ENCODE measurements at places on chromosomes 7 and 10.

- DNase-seq = no peak
Measured at GRCh38 chr10:34985823-34986222, 104.3 kb downstream of the CUL2 start.

- DNase-seq = no peak
Measured at GRCh38 chr10:58696736-58697135, 184.1 kb downstream of the BICC1 start.

GRCh38 chr7:91181949-91182348 lies 82.3 kb upstream of the FZD1 start:
- DNase-seq = no peak

DNA sequence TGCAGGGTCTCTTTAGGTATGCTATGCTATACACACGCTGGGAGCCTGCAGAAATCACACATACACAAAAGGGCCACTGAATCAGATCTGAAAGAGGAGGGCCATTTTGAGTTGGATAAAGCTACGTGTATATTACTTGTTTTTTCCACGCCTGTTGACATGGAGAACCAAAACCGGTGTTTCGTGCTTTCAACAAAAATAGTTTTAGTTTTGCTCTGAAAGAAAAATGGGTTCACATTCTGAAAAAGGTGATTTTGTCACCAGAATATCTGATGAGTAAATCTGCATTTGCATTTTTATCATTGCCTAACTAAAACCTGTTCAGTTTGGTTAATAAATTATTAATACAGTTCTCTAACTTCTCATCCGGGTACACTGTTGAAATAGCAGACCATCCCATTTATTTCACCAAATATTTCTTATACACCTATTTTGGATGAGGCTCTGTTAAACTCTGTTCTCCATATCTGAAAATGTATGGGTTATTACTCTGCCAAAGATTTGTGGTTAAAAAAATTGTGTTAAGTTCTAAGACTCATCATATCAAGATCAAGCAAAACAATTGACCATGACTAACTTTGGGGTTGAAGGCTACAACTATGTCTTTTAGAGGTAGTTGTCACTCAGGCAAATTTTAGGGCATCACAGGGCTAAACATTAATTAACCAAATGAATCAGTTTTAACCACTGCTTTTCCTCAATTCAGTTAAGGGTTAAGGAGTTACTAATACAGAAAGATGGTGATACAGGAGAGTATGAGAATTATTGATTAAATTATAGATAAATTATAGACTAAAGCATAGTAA lies 101.2 kb upstream of the RPA3 start:
- DNase-seq = no peak

DNA sequence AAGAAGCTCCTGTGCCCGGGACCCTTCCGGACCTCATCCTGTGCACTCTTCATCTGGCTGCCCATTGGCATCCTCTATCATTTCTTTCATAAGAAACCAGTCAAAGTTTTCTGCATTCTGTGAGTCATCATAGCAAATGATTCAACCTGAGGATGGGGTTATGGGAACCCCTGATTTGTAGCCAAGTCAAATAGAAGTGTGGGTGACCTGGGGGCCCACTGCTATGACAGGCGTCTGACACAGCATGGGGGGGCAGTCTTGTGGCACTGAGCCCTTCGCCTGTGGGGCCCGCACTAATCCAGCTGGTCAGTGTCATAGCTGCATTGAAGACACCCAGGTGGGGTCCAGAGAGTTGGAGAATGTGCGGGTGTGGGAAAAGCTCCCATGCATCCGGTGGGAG lies 230.4 kb downstream of the USP6NL start:
- DNase-seq = no peak

- no peak for DNase-seq
Measured at GRCh38 chr7:2807845-2808772, 36.0 kb downstream of the GNA12 start.

DNA sequence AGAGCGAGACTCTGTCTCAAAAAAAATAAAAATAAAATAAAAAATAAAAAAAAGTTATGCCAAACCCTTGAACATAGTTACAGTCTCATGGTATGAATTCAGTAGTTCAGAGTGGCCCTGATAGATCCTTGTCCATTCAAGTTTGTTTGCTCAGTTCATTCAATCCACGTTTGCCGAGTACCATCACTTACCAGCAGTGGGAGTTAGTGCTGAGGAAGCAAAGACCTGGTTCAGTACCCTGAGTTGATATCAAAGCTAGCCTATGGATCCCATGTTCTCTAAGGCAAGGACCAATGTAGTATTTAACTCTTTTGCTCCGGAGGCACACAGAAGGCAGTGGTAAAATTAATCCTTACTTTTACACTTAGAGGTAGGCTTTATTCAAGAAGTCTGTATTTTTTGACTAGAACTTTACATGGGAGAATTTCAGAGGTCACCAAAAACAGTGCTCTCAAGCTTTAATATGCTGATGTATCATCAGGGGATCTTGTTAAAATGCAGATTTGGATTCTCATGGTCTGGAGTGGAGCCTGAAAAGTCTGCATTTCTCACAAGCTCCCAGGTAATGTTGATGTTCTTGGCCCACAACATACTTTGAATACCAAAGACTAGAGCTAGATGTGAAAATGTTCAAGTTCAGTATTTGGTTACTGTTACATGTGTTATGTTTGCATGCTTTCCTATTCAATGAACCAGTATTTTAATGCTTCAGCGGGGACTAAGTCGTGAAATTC lies 38.1 kb upstream of the HBP1 start:
- no peak for DNase-seq

DNA sequence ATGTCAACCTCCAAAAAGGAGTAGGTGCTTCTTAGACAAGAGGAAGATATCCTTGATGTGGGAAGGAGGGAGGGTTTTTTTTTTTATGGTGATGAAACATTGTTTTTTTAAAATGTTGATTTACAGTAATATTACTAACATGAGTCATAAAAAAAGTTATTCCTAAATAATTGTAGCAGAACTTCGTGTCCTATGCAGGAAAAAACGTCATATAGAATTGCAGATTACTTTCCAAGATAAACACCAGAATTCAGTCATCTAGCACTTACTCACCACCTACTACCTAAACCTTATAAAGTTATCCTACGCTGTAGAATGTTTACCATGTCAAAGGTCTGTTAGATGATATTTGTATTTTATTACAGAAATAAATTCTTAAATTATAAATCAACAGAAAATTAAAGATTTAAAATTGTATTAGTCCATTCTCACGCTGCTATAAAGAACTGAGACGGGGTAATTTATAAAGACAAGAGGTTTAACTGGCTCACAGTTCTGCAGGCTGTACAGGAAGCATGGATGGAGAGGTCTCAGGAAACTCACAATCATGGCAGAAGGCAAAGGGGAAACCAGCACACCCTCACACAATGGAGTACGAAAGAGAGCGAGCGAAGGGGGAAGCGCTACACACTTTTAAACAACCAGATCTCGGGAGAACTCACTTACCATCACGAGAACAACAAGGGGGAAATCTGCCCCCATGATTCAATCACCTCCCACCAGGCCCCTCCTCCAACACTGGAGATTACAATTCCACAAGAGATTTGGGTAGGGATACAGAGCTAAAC lies 105.2 kb upstream of the NEBL start:
- no peak for DNase-seq

DNA sequence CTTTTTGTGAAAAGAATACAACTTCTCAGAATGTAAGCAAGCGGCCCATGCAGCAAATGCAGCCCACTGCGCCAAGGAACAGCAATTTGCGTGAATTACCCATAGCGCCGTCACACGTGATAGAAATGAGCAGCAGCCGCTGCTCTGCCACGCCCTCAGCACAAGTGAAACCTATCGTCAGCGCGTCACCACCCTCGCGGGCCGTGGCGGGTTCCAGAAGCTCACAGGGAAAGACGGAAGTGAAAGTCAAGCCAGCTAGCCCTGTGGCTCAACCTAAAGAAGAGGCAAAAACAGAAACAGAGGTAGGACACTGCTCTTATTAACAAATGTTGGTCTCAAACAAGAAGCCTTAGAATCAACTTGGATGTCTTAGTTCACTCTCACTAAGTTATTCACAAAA lies 70.5 kb downstream of the SHH start:
- no peak for DNase-seq

GRCh38 chr7:24715171-24715570 lies 42.1 kb downstream of the GSDME start:
- no peak for DNase-seq

DNA sequence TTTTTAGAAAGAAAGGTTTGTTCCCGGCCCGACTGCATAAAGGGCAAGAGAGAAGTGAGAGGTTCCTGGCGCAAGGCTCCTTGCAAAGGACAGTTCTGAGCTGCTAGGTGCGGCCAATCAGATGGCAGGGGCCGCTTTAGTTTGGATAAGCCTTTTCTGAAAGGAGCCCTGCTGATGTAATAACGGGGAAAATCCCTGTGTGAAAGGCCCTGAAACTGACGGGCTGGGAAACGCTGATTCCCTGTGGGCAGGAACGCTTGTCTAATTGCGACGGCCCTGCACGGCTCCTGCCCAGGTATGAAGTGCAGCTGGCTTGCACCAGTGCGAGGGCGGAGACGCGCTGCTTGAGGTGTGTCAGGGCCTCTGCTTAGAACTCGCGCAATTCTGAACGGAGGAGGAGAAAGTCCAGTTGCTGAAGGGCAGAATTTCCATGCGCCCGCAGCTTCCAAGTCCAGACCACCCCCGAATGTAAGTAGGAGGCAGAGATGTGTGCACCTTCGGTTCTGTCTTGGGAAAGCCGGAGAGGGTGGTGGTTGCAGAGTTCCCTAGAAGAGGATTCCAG lies 30.5 kb downstream of the TACC2 start:
- DNase-seq = no peak

DNA sequence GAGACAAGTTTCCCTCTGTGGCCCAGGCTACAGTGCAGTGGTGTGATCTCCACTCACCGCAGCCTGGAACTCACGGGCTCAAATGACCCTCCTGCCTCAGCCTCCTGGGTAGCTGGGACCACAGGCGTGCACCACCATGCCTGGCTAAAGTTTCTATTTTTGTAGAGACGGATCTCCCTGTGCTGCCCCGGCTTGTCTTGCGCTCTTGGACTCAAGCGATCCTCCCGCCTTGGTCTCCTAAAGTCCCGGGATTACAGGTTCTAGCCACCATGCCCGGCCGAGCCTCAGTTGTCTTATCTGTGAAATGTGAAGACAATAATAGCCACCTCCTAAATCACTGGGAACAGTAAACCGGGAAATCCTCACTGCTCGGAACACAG lies 88.1 kb downstream of the FOXL3 start:
- no peak for DNase-seq

- no peak for DNase-seq
Measured at GRCh38 chr10:28359334-28359733, 56.5 kb upstream of the MPP7 start.

GRCh38 chr7:148898845-148899484 lies 14.9 kb upstream of the EZH2 start:
- DNase-seq = no peak
